ENCODE measurements at places on chromosomes 1 and 21.
A peak's percentile ranks its signal among the peaks of the same experiment; 100 is the strongest.

- DNase-seq: peak; percentile 13
Observed at GRCh38 chr1:41496080-41497055, 11.9 kb upstream of the EDN2 start.

GRCh38 chr1:67894981-67895735 is 61.9 kb upstream of the GNG12 start:
- DNase-seq: no peak

- no peak for DNase-seq
Observed at GRCh38 chr1:24418898-24419628, 3.5 kb downstream of the NIPAL3 start.

DNA sequence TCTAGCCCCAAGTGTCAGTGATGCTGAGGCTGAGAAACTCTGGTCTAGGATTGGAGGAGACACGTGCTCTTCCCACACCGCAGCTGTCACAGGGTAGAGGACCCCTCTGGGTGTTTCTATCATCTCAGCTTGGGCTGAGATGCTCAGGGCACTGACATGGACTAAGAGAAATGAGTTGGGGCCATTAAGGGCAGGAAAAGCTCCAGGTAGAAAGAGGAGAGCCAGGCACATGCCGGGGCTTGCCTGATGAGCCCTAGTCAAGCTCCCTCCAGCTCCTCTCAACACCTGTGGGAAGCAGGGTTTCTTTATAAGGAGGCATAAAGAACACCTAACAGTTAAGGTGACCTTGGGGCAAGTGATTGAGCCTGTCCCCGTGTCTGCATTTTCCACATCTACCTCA is 17.3 kb downstream of the ABCA4 start:
- DNase-seq: no peak

DNA sequence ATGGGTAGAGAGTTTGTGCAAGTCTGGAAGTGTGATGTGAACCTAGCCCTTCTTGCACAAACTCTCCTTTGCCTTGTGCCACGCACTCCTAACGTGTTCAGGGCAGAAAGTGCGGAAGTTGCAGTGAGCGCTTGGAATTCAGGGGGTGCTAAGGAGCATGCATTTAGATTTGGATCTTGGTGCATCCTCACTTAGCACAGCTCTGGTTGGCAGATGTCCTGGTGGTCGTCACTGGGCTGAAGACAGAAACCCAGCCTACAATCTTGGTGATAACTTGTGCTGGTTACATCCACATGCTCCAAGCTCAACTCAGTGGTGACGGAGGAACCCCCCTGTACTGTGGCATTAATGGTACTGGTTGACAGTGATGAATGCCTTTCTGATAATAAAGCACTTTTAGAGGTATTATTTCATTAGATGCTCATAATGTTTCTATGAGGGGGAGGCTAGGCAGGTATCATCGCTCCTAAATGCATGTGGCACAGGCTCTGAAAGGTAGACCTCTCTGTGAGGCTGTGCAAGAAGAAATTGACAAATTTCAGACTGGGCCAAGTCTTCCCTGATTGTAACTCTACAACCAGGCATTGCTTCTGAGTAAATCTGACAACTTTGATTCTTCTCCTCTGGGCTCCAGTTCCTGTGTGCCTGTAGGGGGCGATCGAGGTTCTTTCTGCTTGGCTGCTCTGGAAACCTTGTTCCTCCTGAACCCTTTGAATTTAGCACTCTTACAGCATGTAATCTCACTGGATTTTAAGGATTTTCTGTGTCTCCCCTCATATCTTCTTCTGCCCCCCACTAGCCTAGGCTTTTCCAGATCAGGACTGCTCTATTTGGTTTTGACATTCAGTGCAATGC is 40.6 kb downstream of the MAPKAPK2 start:
- peak; percentile 34 for DNase-seq

DNA sequence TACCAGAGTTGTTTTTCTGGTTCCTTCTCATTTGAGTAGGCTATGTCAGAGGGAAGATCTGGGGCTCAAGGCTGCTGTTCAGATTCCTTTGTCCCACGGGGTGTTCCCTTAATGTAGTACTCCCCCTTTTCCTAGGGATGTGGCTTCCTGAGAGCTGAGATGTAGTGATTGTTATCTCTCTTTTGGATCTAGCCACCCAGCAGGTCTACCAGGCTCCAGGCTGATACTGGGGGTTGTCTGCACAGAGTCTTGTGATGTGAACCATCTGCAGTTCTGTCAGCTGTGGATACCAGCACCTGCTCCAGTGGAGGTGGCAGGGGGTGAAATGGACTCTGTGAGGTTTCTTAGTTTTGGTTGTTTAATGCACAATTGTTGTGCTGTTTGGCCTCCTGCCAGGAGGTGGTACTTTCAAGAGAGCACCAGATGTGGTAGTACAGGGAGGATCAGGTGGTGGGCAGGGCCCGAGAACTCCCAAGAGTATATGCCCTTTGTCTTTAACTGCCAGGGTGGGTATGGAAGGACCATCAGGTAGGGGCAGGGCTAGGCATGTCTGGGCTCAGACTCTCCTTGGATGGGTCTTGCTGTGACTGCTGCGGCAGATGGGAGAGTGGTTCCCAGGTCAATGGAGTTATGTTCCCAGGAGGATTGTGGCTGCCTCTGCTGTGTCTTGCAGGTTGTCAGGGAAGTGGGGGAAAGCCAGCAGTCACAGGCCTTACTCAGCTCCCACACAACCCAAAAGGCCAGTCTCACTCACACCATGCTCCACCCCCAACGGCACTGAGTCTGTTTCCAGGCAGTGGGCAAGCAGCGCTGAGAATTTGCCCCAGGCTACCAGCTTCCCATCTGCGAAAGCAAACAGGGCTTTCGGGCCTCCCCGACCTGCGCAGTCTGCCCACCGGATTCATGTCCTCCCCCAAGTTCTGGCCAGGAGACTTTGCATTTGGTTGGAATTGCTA is 64.2 kb downstream of the SERINC2 start:
- DNase-seq: no peak

DNA sequence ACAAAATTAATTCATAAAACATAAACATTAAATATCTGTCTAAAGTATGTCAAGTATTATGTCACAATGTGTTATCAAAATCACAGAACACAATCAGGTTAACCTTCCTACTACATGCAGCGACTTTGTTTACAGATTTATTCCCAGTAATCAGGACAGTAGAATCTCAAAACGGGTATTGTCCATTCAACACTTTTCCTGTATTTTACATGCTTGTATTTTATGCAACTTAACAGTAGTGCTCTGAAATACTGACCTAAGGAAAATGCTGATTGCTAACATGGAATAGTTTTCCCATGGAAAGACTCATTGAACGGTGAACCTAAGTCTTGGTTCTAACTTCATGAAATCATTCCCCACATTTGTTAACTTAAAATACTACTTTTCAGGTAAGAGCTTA is 2.3 kb downstream of the SERBP1 start:
- DNase-seq: no peak

DNA sequence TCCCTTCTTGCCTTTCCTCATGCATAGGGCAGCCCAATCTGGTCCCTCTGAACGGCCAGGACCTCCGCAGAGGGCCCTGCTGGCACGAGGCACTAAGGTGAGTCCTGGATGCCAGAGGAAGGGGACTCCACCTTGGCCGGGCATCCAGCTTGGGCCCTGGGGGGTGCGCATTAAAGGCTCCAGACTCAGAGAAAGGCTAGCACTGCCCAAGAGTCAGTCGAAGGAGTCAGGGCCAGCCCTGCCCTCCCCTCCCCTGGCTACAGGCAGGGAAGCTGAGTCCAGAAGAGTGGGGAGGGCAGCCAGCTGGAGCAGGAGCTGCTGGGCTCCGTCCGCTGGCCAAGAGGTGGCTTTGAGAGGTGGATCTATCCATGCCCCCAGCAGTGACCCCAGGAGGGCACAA is 2.8 kb upstream of the EFNA4 start:
- DNase-seq: no peak

DNA sequence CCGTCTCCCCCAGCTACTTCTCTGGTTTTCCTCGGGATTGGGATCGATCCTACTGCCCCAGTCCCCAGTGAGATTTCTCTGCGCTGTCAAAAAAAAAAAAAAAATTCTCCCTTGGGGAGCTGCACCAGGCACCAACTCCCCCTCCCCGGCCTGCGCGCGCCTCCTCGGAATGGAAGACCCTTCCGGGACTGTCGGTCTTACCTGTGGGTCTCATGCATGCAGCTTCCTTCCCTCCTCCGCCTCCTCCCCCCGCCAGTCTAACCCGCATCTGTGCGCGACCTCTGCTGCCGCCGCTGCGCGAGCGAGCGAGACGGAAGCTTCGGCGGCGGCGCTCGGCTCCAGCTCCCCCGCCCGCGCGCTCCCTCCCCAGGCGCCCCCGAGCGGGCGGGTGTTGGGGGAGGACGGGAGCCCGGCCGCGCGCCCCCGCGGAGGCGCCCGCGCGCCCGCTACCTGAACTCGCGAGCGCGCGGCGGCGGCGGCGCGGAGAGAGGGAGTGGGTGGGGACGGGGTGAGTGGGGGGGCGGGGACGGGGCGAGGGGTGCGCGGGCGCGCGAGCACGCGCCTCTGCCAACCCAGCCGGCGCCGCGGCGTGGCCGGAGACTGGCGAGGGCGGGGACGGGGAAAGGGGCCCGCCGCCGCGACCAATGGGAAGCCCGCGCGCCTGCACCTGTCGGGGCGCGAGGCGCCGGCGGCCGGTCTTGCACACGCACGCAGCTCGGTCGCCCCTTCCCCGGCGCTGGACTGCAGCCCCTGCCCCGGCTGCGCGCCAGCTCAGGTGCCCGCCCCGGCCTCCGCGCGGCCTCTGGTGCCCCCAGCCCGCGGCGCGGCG is at the start of gene SUSD4:
SUSD4 (minus strand) TSS at position 321 of the 829 bp plus-strand sequence. CDS start 751 bp downstream, outside the sequence.
- peak; percentile 42 for DNase-seq

GRCh38 chr1:218837051-218837450 is 336.6 kb upstream of the LYPLAL1 start:
- DNase-seq: no peak

- DNase-seq: no peak
Observed at GRCh38 chr1:16175610-16176553, 20.0 kb upstream of the EPHA2 start.

DNA sequence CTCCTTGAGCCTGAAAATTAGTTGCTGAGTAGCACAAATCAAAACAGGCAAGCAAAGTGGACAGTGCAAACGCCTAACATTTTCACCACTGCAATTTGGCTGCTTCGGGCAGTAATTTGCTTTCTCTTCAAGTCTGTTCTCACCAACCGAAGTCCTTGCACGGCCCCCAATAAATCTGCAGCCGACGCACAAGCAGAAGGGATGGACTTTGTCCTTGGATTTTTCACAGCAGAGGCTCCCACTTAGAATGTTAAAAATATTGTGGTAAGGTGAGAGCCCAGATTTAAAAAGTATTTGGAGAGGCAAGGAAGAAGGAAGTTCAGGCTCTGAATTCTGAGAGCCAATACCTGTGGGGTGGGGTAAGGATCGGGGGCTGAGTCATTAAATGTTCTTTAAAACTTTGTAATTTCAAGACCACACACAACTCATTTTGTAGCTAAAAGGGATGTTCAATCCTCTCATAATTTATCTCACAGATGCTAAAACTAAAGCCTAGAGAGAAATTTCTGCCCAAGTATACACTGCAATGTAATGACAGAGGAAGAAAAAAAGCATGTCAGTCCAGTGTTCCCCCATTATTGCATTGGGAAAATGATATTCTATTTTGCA is 6.2 kb downstream of the CD247 start:
- DNase-seq: no peak

- DNase-seq: no peak
Observed at GRCh38 chr1:193807208-193807607, 620.8 kb upstream of the B3GALT2 start.

DNA sequence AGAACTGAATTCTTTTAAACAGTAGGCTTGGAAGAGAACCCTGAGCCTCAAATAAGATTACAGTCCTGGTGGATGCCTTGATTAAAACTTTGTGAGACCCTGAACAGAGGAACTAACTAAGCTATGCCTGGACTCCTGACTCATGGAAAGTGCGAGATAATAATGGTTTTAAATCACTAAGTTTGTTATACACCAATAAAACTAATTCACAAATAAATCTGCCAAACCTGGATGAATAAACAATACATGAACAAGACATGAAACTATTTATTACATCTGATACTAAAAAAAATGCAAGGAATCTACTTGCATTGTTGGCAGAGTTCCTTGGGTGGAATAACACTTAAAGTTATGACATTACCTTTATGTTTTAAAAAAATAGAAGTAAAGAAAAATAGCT is 118.4 kb downstream of the PIGK start:
- DNase-seq: no peak

DNA sequence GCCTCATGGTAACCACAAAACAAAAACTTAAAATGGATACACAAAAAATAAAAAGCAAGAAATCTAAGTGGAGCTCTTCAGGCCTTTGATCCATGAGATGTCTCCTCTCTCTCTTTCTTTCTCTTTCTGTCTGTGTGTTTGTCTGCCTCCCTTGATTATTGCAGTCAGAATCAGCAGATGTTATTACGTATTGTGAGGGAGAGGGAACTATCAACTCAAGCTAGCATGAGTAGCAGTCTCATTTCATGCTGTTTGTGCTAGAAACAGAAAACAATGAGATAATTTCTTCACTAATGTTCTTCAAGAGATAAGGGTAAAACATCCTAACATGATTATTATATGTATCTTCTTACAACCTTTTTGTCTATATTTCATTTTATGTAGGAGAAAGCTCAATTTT is 103.7 kb upstream of the PDC start:
- no peak for DNase-seq

GRCh38 chr1:30399026-30399425 is 324.4 kb downstream of the MATN1 start:
- DNase-seq: no peak

GRCh38 chr1:89990976-89991831 is 3.7 kb upstream of the ZNF326 start:
- no peak for DNase-seq

DNA sequence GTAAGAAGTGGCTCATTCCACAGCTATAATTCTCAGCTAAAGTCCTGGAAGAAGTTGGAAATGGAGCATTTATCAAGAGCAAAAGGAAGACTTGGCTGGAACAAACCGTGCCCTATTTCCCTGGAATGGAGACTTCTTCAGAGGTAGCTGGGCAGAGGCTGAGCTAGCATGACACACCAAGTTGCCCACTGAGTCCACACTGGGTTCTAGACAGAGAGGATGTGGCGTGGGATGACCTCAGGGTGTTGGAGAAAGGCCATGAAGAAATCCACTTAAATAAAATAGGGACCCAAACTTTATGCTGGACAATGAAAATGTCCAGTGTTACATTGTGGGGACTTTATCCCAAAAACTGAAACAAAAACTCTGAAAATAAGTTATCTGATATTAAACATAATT is 116.2 kb downstream of the KCNJ6 start:
- no peak for DNase-seq

- no peak for DNase-seq
Observed at GRCh38 chr1:114258074-114258473, 104.4 kb upstream of the SYT6 start.

GRCh38 chr1:18941221-18942141 is 15.0 kb downstream of the IFFO2 start:
- no peak for DNase-seq

- DNase-seq: no peak
Observed at GRCh38 chr1:14113841-14114567, 414.0 kb downstream of the PRDM2 start.

- DNase-seq: no peak
Observed at GRCh38 chr21:35201288-35201687, 152.2 kb upstream of the RUNX1 start.

- DNase-seq: no peak
Observed at GRCh38 chr1:184535191-184535970, 148.6 kb downstream of the C1orf21 start.

GRCh38 chr1:101971304-101971703 is 25.4 kb downstream of the OLFM3 start:
- no peak for DNase-seq

All from stimulated activated CD8-positive, alpha-beta memory T cell treated with anti-CD3 and anti-CD28 coated beads, Interleukin-7, amount 100 ng/mL, for 4 hours (primary cell).